ENCODE measurements at places on chromosomes 3 and 15.

DNA sequence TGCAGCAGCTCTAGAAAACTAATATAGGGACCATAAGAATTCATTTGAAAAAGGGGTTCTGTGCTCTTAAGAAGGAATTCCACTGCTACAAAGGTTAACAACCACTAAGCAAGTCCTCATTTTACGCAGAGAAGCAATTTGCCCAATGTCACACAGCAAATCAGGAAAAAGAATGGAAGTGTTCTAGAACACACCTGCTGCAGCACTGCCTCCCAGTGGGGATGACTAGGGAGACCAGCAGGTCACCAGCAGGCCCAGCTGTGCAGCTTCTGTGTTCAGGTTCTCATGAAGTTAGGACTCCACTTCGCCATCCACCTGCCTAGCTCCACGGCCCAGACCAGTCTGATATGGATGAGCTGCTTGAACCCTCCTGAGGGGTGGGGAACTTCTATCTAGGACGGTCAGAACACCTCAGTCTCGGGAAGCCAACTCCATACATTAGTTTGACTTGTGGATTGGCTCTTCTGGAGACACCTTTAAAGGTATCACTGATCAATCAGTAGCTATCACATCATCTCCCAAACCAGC, 18.6 kb downstream of the POMGNT2 start:
- no peak for DNase-seq

DNA sequence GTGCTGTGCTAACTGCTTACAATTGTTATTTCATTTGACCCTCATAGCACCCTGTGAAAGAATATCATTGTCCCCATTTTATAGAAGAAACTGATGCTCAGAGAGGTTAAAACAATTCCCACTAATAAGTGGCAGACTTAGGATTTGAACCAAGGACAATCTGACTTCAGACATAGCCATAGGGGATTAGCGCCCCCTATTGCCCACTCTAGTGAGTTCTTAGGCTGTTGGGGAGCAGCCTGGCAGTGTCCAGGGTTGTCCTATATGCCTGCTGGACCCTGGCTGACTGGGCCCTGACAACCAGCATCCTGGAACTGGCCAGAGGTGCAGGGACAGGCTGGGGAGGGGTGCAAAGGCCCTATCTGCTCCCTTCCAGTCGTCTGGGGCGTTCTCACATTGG, 15.4 kb downstream of the DPH3 start:
- DNase-seq = no peak

DNA sequence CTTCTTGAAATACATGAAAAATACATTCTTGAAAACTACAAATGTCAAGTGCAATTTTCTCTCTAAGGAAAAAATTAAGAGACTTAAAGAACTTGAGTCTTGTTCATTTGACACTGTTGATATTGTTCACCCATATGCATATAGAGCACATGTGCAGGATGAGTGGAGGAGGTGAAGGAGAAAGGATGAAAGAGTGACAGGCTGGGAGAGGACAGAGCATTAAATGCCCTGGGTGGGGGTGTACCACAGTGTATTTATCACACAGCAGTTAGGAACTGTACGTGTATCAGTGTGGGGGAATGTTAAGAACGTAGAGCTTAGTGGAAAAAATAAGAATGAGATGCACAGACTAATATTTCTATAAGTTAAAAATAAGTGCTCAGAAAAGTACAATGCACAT, 45.7 kb downstream of the CTDSPL start:
- DNase-seq = no peak

DNA sequence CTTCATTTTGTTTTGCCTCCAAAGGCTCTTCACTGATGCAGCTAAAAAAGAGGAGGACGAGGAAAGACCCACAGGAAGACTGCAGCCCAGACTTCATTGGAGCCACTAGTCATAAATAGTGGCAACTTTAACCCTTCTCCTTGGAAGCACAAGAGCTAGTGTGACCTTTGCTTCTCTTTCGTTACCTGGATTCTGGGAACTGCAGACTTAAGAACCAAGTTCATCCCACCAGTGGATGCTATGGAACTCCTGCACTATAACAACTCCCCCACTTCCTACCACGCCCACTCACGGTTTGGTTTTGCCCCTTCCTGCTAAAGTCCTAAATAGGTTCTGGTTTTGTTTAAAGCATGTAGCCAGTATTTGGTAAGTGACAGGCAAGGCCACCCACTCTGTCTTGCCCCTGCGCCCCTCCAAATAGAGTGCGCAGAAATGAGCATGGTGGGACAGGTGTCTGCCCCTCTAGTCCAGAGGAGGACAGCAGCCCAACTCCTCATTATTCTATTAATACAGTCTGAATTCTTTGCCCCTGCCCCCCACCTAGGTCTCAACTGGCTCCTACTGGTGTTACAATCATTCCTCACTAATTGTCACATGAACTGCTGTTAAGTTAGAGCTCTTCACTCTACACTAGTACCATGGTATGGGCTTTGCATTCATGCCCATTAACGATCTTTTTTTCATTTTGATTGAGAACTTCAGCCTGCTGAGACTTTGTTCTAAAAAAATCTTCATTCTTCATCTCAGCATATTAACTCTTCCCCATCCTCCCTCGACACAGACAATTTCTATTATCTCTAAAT, 504.6 kb downstream of the FOXP1 start:
- DNase-seq = no peak

GRCh38 chr3:181735911-181736310, 24.2 kb downstream of the SOX2 start:
- no peak for DNase-seq

GRCh38 chr3:100427699-100428098, 26.4 kb downstream of the LNP1 start:
- DNase-seq = no peak

DNA sequence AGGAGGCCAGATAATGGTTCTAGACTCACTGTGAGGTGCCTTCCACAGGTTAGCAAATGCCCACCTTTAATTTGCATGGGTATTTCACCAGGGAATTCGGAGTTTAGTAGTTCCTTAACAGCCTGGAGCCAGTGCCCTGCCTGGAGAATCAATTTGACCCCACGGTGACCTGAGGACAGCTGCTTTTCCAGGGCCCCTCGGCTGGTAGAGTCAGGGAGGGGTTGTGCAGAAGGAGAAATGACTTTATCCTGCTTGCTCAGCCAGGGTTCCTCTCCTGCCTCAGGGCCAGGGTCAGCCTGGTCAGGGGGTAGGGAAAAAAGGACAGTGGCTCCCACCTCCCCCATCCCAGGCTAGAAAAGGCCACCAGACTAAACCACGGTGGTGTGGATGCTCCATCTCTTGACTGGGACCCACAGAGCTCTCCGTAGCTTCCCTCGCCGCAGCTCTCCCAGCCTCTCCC, 12.0 kb downstream of the DLL4 start:
- DNase-seq = no peak

- no peak for DNase-seq
Observed at GRCh38 chr3:162998205-162998604, 1501.6 kb downstream of the OTOL1 start.

DNA sequence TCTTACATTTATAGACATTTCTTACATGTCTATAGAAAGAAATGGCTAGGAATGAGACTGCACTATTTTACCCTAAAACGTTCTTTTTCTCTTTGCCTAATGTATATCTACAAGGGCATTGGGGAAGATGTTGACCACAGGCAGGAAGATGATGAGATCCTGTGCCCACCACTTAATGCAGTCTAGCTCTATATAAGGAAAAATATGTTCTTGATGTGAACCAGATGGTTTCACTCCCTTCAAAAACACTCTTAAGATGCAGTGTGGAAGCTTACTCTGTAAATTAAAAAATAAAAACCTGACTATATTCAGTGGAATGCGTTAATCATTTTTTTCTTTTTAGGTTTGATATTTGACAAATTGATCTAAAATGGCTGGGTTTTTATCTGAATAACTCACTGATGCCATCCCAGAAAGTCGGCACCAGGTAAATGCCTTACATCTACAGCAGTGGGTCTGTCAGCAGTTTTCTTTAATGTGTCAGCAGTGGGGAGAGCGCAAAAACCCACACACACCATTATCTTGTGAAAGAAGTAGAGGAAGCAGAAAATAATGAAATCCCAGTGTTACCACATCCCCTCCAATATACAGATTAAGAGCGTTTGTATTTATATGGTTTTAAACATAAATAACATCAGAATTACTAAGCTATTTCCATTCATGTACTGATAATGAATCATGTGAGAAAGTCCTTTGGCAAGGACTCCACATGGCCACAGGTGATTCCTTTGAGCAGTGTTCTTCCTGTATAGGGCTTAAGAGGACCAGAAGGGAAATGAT, 10.1 kb downstream of the AGTR1 start:
- DNase-seq = no peak

GRCh38 chr3:52493232-52494017, 1.7 kb upstream of the STAB1 start:
- DNase-seq = no peak

DNA sequence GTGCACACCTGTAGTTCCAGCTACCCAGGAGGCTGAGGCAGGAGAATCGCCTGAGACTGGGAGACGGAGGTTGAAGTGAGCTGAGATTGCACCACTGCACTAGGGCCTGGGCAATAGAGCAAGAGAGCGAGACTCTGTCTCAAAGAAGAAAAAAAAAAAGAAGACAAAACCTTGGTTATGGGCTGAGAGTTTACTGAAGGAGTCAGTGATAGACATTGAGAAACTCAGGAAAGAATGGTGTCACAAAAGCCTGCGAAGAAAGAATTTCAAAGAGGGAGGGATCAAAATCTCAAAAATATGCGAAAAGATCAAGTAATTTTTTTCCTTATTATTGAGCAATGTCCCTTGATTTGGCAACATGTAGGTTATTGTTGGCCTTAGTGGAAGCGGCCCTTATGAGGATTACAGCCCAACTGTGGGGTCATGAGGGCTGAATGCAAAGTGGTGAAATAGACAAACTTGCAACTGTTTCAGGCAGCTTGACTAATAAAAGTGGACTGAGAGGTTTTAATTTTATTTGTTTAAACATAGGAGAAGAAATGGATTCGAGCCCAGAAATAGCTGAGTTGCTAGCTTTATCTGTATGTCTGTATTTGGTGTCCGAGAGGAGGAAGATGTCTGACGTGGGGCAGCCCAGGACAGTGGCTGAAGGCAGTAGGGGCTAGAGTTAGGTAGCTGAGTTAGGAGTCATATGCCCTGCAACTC, 18.8 kb upstream of the CELF6 start:
- DNase-seq = no peak

GRCh38 chr15:89070197-89071124, 17.8 kb upstream of the ABHD2 start:
- DNase-seq = no peak

DNA sequence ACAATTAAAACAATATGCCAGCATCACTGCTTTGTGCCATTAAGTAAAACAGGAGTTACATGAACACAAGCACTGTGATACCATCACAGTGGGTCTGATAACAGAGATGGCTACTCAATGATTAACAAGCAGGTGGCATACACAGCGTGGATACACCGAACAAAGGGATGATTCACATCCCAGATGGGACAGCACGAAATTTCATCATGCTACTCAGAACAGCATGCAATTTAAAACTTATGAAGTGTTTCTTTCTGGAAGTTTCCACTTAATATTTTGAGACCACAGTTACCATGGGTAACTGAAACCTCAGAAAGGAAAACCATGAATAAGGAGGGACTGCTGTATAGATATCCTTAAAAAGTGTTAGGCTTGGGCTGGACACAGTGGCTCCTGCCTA, 44.5 kb downstream of the SLC24A1 start:
- DNase-seq = peak; percentile 63
